Airway epithelial cell (primary cell): ENCODE measurements at places on chromosomes 7 and 10. TPM values are rescaled to one million over a fixed set of nuclear protein-coding genes. Genes with fewer than 3 reads are reported as not detected.

Gene TUBB8
- not detected in 2 replicates for total RNA-seq

Gene GPR146
- 0.14 and 0.42 TPM in 2 replicates for total RNA-seq

Gene FAM241B
- total RNA-seq: 2.1 and 3.6 TPM in 2 replicates

Gene CPA2
- total RNA-seq: not detected in 2 replicates

Gene ZYX
- 80.0 and 105 TPM in 2 replicates for total RNA-seq

Gene MMD2
- not detected in 2 replicates for total RNA-seq

Gene LLCFC1
- not detected in 2 replicates for total RNA-seq

Gene MYO3A
- not detected in 2 replicates for total RNA-seq

Gene RSPH10B2
- not detected in 2 replicates for total RNA-seq
